ENCODE measurements at places on chromosomes 6 and 20. TPM values are rescaled to one million over a fixed set of nuclear protein-coding genes. Genes with fewer than 3 reads are reported as not detected.

DNA sequence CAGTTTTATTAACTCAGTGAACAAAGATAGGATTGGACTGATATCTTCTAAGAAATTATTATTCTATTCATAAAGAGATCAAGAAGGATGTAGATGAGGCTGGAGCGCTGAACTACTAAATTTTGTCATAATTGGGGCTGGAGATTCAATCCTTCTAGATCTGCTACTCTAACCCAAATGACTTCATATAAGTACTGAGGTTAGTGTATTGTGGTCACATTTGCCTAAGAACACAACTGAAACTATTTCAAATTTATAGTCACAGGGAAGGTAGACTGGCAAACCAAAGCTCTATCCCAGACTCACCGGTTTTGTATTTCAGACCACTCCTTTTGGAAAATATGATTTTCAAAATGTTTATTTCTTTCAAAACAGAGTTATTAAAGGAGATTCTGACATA lies 96.7 kb downstream of the BMP5 start:
- DNase-seq = no peak

DNA sequence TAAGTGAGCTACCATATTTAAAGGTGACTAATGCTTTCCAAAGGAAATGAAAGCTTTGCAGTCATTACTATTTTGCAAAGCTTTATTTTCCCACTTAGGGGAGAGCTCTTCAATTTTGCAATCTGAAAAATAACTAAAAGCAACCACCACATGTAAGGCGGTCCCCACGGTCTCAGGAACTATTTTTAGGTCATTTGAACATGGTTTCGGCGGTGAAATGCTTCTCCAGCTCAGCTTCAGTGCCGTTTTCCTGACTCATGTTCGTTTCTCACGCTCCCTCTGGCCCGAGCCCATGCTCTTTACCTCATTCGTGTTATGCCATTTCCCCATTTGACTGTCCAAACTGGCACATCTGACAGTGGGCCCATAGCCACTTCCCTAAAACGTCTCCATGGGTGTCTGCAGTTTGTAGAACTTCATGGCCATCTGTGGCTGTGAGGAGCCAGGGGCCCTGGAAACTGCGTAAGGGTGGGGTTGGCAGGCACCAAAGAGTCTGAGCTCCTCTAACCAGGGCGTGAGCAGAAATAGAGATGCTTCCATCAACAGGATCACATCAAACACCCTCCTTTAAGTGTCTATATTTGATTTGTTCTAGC lies 46.5 kb downstream of the ADTRP start:
- peak; percentile 55 for DNase-seq

DNA sequence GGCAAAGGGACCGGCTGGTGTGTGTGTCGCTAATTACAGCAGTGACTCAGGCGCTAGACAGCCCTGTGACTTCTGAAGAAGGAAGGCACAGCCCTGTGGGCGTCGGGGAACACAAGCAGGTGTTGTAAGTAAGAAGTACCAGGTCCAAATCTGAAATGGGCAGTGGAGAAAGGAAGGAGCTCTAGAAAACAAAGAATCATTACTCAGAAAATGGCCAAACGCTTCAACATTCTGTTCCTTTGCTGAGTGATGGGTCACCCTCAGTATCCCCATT lies 106.8 kb downstream of the PXDC1 start:
- no peak for DNase-seq

DNA sequence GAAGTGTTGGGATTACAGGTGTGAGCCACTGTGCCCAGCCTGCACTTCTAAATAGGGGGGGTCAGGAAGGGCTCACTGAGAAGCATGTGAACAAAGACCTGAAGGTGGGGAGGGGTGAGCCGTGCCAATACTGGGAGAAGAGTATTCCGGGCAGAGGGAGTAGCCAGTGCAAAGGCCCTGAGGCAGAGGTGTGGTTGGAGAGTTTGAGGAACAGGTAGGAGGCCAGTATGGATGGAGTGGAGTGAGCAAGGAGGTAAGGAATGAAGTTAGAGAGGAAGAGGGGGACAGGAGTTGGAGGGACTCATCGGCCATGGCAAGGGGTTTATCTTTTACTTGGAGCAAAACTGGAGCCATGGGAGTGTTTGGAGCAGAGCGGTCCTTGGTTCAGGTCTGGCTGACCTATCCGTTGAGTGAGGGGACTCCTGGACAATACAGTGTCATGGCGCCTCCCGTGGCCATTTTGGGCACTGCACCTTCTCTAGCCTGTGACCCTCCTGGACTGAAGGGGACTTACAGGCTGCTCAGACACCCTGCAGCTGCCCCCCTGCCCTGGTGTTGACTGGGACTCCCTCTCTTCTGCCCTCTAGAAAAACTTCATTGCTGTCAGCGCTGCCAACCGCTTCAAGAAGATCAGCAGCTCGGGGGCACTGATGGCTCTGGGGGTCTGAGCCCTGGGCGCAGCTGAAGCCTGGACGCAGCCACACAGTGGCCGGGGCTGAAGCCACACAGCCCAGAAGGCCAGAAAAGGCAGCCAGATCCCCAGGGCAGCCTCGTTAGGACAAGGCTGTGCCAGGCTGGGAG lies 12.1 kb downstream of the FOXS1 start:
- no peak for DNase-seq

GRCh38 chr20:57225830-57226229 lies 40.6 kb downstream of the BMP7 start:
- DNase-seq = no peak

The MAFB gene
- 13.4 TPM for polyA plus RNA-seq

The GABRR2 gene
- polyA plus RNA-seq = 2.0 TPM

The EBF4 gene
- polyA plus RNA-seq = 6.9 TPM

- no peak for DNase-seq
These were observed 652 bp downstream of the BMP6 start for GRCh38 chr6:7726416-7727085.

Data from hindlimb muscle (tissue), 1 donor.